ENCODE measurements at places on chromosomes 2 and 18.

DNA sequence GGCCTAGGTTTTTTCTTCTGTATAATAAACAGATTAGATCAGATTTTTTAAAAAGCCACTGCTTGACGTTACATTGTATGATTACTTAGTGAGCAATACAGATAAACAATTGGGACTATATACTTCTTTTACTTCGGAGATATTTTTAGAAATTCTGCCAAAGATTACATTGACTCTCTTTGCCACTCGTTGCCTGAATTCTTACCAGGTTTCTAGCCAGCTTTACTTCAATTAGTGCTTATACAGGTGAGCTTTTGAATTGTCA is 156.6 kb downstream of the HAUS1 start:
- DNase-seq: no peak

GRCh38 chr2:185687967-185688366 is 50.6 kb upstream of the FSIP2 start:
- DNase-seq: no peak

GRCh38 chr2:240482141-240482540 is 46.7 kb downstream of the GPC1 start:
- no peak for DNase-seq

DNA sequence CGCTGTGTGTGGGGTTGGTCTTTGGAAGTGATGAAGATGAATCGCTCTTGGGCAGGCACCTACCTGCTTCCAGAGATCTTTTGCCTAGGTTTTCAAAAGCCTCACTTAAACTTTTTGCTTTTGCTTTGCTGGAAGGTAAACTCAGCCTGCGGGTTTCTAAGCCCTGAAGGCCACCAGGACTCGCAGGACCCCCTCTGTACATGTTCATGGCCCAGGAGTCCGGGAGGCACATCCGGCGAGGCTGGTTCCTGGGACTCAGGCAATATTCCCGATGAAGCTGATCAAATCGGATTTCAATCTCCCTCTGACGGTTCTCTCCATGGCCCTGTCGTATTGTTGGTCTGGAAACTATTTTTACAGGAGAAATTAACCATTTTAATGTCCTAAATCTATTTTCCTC is 13.2 kb downstream of the HJURP start:
- no peak for DNase-seq

GRCh38 chr2:21841341-21841740 is 717.6 kb downstream of the TDRD15 start:
- no peak for DNase-seq

- DNase-seq: no peak
Measured at GRCh38 chr18:76498064-76498463, 3.0 kb upstream of the ZNF516 start.

DNA sequence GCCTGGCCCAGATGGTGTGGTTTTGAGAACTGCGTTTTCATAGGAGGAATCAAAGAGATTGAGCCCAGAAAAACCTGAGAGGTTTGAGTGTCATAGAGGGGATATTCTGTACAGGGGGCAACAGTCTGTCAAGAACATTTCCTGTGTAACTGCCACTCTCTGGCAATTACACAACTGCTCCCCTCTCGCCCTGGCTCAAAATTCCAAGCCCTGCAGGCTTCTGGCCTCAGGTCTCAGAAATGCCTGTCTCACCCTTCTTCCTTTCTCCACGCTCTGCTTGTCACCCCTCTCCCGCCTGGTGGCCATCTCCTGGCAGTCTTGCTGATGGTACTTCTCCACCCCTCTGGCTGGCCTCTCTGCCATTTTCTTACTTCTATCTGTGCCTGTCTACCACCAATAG is 4.0 kb downstream of the VAMP5 start:
- DNase-seq: no peak

GRCh38 chr2:99554238-99554637 is 64.4 kb upstream of the REV1 start:
- no peak for DNase-seq

DNA sequence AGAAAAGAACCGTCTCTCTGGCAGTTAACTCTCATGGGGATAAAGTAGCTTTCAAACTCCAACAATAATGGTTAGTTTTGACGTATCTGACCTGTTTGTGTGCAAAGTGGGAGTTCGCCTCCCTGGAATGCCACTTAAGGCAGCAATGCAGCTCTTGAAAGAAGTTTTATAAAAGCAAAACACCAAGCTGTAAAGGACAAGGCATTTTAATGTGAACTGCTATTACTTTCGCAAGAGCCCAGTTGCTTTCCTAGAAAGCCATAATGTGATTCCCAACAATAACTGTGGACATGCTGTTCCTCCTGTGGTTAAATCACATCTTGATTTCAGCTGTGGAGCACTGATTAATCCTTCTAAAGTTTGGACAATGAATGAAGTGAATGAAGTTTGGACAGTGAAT is 303.7 kb downstream of the PTPRM start:
- peak; percentile 21 for DNase-seq

DNA sequence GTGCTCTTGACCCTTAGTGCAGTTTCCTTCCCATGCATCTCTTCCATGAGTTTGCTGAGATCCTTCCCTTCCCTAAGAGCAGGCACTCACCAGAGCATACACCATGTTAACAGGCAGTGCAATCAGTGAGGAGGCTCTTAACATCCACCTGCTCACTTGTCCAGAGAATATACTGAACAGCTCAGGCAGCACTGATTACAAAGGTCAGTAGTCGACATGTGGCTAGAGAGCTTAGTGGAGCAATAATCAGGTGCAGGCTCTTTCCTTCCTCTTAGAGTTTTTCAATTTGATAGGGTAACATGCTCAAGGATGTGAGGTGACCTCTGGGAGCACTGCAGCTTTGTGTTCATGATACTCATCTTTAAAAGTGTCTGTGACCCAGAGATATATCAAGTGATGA is 144.1 kb upstream of the SETBP1 start:
- no peak for DNase-seq

DNA sequence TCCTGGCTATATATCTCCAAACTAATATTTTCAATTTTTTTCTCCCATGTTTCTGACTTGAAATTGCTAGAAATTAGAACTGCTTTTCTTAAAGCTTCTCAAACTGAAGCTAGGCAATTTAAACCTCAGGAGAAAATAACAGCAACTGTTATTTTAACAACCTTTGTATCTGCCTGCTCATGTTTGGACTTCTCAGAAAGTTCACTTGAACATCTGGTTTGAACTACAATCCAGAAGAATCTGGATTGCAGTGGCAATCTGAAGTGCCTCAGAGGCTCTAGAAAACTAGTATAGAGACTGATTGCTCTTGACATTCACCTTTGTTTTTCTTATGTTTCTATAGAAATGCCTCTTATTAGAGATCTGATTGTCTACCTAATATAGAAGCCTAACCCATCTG is 64.1 kb downstream of the STAT4 start:
- DNase-seq: no peak

DNA sequence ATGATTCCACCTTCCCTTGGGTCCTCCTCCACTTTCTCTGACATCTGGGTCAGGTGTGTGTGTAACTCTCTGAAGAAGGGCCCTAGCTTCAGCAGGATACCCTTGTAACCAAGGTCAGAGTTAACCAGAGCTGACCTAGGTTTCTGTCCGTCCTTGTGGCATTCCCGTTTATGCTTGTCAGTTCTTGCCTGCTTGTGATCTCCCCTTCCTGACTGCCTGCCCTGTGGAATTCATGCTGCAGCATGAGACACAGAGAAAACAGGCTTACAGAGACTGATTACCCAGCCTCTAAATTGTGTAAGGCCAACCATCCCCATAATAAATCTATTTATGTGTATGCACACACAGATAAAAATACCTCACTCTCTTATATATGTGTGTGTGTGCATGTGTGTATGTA is 22.8 kb downstream of the NXPH2 start:
- DNase-seq: no peak

GRCh38 chr2:19897623-19898245 is 4.0 kb downstream of the TTC32 start:
- DNase-seq: no peak

- no peak for DNase-seq
Measured at GRCh38 chr2:130852521-130853115, 15.9 kb downstream of the ARHGEF4 start.
